ENCODE measurements at places on chromosomes 11 and 22. TPM values are rescaled to one million over a fixed set of nuclear protein-coding genes. Genes with fewer than 3 reads are reported as not detected.

MS4A6E gene
- total RNA-seq: not detected

CCDC188 gene
- not detected for total RNA-seq

MIAT gene
- 0.34 TPM for total RNA-seq

ZNF70 gene
- total RNA-seq: 1.0 TPM

MRPL49 gene
- total RNA-seq: 72.3 TPM

C11orf98 gene
- 143 TPM for total RNA-seq

OR5P2 gene
- total RNA-seq: not detected

BAIAP2L2 gene
- 4.4 TPM for total RNA-seq

BIK gene
- 0.89 TPM for total RNA-seq

DRAP1 gene
- total RNA-seq: 193 TPM

ACTN3 gene
- total RNA-seq: 0.06 TPM

SOX6 gene
- total RNA-seq: not detected

CTSW gene
- total RNA-seq: 0.09 TPM

OR52A1 gene
- total RNA-seq: not detected

MRGPRX3 gene
- total RNA-seq: not detected

RIN1 gene
- 41.1 TPM for total RNA-seq

DHCR7 gene
- total RNA-seq: 49.1 TPM

PNPLA3 gene
- total RNA-seq: 0.73 TPM

POLD3 gene
- total RNA-seq: 19.7 TPM

PLA2G3 gene
- total RNA-seq: not detected

VPREB1 gene
- total RNA-seq: not detected

SPI1 gene
- not detected for total RNA-seq

MMP13 gene
- total RNA-seq: not detected

CLDN5 gene
- not detected for total RNA-seq

PTDSS2 gene
- 44.3 TPM for total RNA-seq

NFAM1 gene
- total RNA-seq: not detected

LIF gene
- total RNA-seq: 37.6 TPM

TAGLN gene
- 102 TPM for total RNA-seq

CEP126 gene
- total RNA-seq: 4.6 TPM

BATF2 gene
- 0.75 TPM for total RNA-seq

TMEM9B gene
- total RNA-seq: 37.5 TPM

PIK3IP1 gene
- 1.3 TPM for total RNA-seq
